ENCODE measurements at places on chromosomes 1 and 21.
A peak's percentile ranks its signal among the peaks of the same experiment; 100 is the strongest.

DNA sequence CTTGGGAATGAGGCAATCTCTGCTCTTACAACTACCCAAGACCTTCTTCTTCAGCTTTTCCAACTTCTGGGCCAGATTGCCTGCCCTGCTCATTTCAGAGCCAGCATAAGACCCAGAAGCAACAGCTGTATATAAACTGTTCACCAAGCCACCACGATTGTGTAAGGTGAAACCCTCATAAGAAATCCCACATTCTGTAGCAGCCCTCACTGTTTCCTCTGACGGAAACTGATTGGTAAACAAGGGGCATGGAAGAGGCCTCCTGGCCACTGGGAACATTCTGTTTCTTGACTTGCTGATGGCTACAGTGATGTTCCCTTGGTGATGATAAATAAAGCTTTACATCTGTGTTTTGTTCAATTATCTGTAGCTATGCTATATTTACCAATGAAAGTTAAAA, 39.7 kb upstream of the EXO1 start:
- no peak for DNase-seq

GRCh38 chr1:200659269-200659668, 10.4 kb downstream of the DDX59 start:
- no peak for DNase-seq

GRCh38 chr21:33265664-33266049, 510 bp upstream of the IL10RB start:
- DNase-seq = peak; percentile 50

- DNase-seq = peak; percentile 11
These were observed 43.3 kb downstream of the TP73 start for GRCh38 chr1:3695326-3696217.

GRCh38 chr1:72283307-72284083, 1.2 kb upstream of the NEGR1 start:
- peak; percentile 18 for DNase-seq

- no peak for DNase-seq
These were observed 57.4 kb downstream of the ARHGEF16 start for GRCh38 chr1:3511856-3512255.

- no peak for DNase-seq
These were observed 20.4 kb downstream of the WNT4 start for GRCh38 chr1:22122273-22123070.

DNA sequence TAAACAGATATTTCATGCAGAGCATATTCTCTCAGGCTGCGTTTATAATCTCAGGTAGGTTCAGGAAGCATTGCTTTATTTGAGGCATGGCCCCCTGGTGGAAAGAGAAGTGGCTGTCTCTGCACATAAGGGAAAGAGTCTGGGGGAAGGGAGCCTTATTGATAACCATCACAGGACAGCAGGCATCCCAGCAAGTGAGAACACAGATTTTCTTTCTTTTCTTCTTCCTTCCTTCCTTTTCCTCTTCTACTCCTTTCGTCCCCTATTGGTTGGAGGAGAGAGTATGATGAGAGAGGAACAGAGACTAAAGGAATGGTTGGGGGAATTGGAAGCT, 21.9 kb downstream of the TSNAX start:
- peak; percentile 37 for DNase-seq

DNA sequence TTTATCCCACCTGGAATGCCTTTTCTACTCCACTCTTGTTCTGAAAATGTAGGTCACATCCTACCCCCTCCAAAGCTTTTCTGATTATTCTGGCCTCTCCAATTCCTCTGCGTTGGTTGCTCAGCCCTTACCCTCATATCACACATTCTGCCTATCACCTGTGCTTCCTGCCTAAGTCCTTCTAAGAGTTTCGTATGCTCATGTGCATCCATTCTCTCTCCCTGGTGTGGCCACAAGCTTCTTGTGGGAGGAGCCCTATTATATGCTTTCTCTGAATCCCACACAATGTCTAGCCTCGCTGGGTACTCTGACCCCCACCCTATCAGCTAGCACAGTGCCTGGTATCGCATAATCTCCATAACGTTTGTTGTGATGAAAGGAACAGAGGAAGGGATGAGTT, 54.2 kb downstream of the CD58 start:
- peak; percentile 10 for DNase-seq

- DNase-seq = no peak
These were observed 5.2 kb upstream of the AGPAT3 start for GRCh38 chr21:43859747-43860214.

- no peak for DNase-seq
These were observed 38.6 kb downstream of the KCNN3 start for GRCh38 chr1:154831462-154831861.

- DNase-seq = peak; percentile 7
These were observed 444 bp upstream of the IARS2 start for GRCh38 chr1:220093361-220094015.

GRCh38 chr1:3261007-3261968, 192.3 kb downstream of the PRDM16 start:
- DNase-seq = no peak

GRCh38 chr1:71766748-71767147, 515.6 kb downstream of the NEGR1 start:
- DNase-seq = no peak

- no peak for DNase-seq
These were observed 11.5 kb upstream of the COL6A1 start for GRCh38 chr21:45969921-45970673.
